ENCODE measurements at places on chromosomes 2 and 18.

DNA sequence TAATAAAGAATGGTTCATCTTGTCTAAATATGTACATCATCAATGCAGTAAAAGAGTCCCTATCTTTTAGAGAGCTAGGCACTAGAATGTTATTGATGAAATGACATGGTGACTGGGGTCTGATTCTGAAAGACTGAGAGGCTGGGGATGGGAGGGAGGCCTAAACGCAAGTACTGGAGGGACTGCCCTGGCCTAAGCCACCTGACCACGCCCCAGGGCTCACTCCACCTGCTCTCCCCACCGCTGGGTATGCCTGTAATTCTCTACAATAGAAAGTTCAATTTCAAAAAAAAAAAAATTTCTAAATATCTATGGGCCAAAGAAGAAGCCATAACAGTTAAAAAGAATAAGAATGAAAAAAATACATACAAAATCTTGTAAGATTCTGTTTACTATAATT is 194.0 kb downstream of the HDAC4 start:
- no peak for DNase-seq

DNA sequence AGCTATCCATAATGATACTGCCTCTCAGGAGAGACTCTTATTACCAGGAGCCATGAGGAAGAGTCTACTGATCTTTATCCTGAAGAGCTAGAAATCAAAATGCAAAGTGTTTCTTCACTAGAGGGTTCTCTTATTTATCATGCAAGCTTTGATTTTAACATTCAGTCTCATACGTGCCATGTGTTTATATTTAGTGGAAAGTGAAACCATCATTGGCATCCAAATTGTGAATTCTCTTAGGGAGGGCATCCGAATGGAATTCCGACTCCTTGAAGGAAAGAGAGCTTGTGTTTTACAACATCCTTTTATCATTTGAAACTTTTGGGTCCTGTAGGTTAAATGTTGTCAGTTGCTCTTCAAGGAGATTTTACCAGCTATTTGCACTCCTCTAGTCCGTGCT is 170.4 kb upstream of the SESTD1 start:
- DNase-seq, result no peak

DNA sequence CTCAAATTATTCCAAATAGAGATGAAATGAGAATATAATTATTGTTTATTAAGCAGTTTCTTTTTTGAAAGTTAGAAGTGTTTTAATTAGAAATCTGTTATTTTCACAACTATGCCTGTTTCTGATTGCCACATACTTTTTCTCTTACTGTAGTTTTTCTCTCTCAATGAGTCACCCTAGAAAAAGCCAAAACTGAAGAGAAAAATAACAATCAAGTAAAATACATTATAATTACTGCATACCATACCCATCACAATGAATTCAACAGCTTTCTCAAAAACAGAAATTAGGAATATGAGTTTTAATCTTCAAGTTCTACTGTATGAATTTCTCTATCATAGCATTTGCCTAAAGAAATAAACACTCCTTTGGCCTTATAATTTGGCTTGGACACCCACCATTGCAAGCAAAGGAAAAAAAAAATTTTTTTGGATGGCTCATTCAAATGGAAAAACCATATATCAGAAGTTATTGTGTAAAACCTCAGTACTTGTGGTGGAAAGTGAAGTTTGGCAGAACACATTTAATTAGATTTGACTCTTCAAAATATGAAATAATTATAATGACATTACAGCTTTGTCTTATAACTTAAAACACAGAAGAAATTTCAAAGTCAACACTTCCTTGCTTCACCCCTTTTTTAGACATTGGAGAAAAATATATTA is 138.5 kb downstream of the DYM start:
- no peak for DNase-seq

- DNase-seq, result no peak
These were observed 26.6 kb upstream of the MREG start for GRCh38 chr2:216039918-216040317.

DNA sequence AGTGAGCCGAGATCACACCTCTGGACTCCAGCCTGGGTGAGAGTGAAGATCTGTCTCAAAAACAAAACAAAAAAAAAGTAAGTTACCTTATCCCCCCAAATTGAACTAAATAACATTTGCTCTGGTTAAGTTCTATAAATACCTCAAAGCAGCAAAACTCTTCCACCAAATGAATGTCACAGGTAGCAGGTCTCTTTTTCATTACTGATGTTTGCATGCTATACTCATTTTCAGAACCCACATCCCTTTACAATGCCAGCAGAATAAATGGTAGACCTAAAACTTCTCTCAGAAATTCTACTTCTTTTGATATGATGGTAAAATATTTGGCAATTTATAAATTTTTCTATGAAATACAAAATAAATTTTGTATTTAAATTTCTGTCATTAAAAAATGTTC is 22.3 kb downstream of the INO80D start:
- no peak for DNase-seq

- DNase-seq, result no peak
These were observed 237.1 kb downstream of the BCL2 start for GRCh38 chr18:63082366-63083019.

DNA sequence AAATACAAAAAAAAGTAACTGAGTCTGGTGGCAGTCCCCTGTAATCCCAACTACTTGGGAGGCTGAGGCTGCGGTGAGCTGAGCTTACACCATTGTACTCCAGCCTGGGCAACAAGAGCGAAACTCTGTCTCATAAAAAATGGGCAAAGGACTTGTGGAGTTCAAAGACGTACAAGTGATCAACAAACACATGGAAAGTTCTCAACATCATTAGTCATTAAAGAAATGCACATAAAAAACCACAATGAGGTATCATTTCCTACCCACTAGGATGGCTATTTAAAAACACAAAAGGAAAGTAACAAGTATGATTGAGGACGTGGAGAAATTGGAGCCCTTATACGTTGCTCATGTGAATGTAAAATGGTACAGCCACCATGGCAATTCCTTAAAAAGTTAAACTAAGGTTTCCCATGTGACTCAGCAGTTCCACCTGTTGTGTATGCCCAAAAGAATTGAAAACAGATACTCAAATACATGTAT is 52.3 kb downstream of the RAB10 start:
- DNase-seq, result no peak

GRCh38 chr2:214730248-214730647 is 79.2 kb downstream of the BARD1 start:
- no peak for DNase-seq

GRCh38 chr2:173590276-173590861 is 235.7 kb downstream of the CDCA7 start:
- DNase-seq, result no peak

DNA sequence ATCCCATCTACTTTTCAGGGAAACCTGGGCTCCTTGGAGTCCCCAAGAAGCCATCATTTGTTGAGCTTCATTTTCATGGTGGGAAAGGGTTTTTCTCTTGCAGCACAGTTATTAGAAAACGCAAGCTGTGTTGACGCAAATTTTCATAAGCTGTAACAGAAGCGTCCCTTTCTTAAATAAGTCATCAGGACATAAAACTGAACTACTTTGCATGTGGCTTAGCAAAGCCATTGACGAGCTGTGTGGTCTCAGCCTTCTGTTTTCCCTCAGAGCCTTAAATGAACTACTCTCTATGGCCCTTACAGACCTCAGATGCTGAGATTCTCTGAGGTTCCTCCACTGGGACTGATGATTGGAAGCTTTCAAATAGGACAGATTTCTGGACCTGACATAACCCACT is 85.1 kb downstream of the ARL4C start:
- no peak for DNase-seq

- DNase-seq, result no peak
These were observed 102.8 kb upstream of the TFCP2L1 start for GRCh38 chr2:121387591-121388325.

DNA sequence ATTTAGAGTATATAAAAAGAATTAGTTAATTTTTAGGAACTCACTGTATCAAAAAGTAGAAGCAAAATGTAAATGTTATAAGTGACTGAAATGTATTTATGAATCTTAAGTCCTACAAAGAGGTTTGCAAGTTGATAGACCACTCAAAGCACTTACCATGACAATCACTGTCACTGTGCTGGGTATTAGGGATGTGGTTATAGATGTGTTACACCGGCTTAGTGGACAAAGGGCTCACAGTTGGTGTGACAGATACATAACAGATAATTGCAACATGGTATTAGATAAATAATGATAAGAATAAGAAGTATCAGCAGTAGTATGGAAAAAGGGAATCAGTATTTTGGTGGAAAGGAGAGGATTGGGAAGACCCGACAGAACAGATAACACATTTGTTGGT is 21.6 kb downstream of the AGFG1 start:
- DNase-seq, result no peak

- no peak for DNase-seq
These were observed at the start of gene ANKRD29 for GRCh38 chr18:23662309-23663263. Gene ANKRD29, minus strand, starts transcription at chr18:23662911. Its CDS starts 181 bp downstream, at chr18:23662730.

DNA sequence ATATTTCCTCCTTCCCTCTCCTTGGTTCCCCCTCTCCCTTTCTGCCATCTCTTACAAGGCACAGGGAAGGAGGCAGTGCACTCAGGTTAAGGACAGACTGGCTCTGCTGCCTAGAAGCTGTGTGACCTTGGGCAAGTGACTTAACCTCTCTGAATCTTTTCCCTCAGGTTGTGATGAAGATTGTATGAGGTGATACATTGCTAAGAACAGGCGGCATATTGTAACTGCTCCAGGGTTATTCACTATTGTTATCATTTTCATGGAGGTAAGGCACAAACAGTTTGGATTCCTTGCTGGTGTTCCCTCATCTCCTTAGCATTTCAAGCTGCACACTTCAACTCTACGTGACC is 126.6 kb upstream of the CXCR4 start:
- no peak for DNase-seq

GRCh38 chr2:157173740-157174184 is 83.7 kb upstream of the GALNT5 start:
- DNase-seq, result peak; percentile 74

- no peak for DNase-seq
These were observed 28.4 kb downstream of the AAK1 start for GRCh38 chr2:69615078-69615625.

- DNase-seq, result no peak
These were observed 72.1 kb upstream of the MAP4K4 start for GRCh38 chr2:101625387-101625786.

GRCh38 chr2:134079373-134079772 is 174.5 kb upstream of the MGAT5 start:
- no peak for DNase-seq
